ENCODE measurements at places on chromosomes 6 and 20.

GRCh38 chr6:149234051-149234962 is 83.2 kb upstream of the TAB2 start:
- DNase-seq = no peak

GRCh38 chr6:38736951-38737350 is 21.8 kb downstream of the DNAH8 start:
- DNase-seq = no peak

GRCh38 chr6:40990301-40990700 is 48.7 kb downstream of the UNC5CL start:
- no peak for DNase-seq

DNA sequence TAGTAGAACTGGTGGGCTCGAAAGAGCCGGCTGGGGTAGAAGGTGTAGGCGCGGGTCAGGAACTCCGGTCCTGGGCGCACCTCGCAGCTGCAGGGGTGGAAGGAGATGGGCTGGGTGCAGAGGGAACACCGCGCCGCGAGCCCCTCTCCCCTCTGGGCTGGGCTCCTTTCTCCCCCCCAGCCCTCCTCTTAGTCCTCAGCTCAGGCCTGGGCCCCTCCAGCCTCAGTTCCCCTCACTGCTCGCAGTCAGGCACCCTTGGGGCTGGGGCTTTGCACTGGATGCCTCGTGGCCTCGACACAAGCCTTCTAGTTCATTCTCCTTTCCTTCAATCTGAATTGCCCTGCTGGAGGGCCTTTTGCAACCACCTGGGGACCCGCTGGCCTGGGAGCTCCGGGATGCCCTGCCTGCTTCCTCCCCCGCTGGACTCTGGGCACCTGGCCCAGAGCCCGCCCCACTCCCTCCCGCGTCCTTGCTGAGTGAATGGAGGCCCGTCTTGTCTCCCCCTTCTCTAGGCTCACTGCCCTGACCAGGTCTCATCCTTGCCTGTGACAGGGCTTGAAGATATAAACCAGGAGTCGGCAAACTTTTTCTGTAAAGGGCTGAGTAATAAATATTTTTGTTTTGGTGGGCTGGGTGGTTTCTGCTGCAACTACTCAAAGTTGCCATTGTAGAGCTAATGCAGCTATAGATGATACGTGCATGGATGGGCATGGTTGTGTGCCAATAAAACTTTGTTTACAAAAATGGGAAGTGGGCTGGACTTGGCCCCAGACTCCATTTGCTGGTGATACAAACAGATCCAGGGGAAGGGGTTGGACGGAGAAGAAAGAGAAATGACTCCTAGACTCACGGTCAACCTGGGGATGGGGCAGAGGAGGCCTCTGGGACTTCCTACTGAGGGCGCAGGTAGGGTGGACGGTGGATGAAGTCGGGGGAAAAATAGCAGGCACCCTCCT is 47.3 kb downstream of the APCDD1L start:
- DNase-seq = no peak

- no peak for DNase-seq
Observed at GRCh38 chr6:98358173-98358572, 476.2 kb upstream of the POU3F2 start.

- no peak for DNase-seq
Observed at GRCh38 chr6:109998159-109998785, 20.2 kb downstream of the GPR6 start.

- DNase-seq = no peak
Observed at GRCh38 chr20:40339661-40340449, 349.2 kb downstream of the MAFB start.

All from GM06990 (cell line).